ENCODE measurements at places on chromosomes 7 and 10.

DNA sequence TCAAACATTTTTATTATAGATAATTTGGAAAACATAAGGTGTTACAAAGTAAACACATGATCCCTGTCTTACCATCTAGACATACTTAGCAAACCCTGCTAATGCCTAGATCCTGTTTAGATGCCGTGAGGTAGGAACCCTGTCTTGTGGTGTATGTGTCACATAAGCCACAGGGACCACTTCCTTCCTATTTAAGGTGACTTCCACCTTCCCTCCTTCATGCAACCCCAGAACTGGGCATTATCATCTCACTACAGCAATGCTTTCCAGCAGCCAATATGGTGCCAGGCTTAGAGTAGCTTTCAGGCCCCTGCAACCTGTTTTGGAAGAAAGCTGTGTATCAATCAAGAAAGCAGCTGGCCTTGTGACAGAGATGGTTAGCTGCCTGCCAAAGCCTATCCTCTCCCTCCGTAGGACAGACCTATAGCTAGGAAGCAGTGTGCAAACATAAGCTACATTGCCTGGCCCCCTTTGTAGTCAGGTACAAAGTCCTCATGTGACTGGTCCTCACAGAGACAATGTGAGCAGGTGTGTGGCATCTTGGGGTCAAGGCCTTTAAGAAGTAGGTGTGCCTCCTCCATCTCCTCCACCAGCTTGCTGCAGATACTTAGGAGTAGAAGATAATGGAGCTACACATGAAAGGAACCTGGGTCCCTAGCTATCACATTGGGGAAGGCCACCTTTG is 146.8 kb downstream of the SPAG6 start:
- DNase-seq: peak; percentile 5

- peak; percentile 74 for DNase-seq
Observed at GRCh38 chr7:8125680-8126444, 136.1 kb downstream of the ICA1 start.

GRCh38 chr10:8498881-8499280 is 444.4 kb downstream of the GATA3 start:
- DNase-seq: peak; percentile 42

GRCh38 chr10:12321641-12322040 is 27.7 kb upstream of the CAMK1D start:
- no peak for DNase-seq

DNA sequence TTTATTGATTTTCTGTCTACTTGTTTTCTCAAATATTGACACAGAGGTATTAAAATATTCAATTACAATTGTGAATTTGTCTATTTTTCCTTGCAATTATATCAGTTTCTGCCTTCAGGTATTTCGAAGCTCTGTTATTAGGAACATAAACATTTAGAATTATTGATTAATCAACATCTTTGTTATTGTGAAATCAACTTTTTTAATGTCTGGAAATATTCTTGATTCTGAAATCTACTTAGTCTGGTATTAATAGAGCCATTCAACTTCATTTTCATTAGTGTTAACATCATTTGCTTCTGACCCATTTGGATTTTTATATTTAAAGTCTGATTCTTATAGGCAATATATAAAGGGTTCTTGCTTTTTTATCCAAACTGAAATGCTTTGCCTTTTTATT is 69.8 kb upstream of the CALN1 start:
- no peak for DNase-seq

DNA sequence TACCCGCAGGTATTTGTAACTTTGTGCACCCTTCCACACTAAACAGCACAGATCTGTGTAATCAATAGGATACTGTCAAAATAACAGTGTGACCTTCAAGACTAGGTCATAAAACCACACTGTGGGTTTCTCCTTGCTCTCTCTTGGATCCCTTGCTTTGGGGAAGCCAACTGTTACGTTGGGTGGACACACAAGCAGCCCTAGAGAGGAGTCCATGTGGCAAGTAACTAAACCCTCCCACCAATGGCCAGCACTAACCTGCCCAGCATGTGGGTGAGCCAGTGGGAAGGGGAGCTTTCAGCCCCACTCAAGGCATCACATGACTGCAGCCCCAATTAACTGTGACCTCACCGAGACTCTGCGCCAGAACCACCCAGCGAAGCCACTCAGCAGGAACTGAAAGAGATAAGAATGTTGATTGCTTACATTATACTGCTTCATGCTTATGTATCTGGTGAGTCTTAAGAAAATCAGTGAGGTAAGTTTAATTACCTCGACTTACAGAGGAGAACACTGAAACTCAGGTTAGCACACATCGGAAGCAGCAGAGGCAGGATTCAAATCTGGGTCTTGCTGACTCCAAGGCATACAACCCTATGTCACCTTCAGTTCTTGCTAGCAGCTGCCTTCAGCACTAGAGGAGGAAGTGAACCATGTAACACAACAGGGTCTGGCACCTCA is 9.4 kb upstream of the ZC3HAV1 start:
- DNase-seq: no peak

DNA sequence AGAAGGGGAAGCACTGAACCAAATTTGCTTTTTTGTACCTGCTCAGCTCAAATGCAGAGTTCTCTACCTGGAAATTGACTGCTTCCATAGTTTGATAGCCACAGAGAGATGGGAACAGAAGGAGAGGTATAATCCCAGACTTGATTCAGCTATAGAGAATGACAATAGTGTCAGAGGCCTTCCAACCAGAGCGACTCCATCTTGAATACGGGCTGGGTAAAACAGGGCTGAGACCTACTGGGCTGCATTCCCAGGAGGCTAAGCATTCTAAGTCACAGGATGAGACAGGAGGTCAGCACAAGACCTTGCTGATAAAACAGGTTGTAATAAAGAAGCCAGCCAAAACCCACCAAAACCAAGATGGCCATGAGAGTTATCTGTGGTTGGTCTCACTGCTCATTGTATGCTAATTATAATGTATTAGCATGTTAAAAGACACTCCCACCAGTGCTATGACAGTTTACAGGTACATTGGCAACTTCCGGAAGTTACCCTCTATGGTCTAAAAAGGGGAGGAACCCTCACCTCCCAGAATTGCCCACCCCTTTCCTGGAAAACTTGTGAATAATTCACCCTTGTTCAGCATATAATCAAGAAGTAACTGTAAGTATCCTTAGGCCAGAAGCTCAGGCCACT is 42.7 kb upstream of the ATRNL1 start:
- DNase-seq: no peak

- no peak for DNase-seq
Observed at GRCh38 chr7:17090751-17091150, 207.7 kb upstream of the AHR start.
